ENCODE measurements at places on chromosomes 11 and 22.
A peak's percentile ranks its signal among the peaks of the same experiment; 100 is the strongest.

GRCh38 chr22:19535001-19535400, 10.8 kb upstream of the CLDN5 start:
- no peak for DNase-seq

DNA sequence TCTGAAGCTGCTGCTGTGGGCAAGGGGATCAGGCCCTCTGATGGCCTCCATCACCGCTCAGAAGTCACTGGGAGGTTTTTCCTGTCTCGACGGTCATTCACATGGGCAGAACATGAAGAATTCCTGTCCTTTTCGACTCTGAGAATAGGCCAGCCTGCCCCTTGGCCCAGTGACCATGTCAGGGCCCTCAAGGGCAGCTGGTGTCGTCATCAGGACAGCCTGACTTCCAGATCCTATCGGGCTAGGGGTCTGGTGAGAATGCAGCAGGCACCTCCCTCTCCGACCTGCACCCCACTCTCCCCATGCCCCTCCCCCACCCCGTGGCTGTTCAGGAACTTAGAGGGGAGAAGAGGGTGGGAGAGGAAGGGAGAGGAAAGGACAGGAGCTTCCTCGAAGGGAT, 3.6 kb downstream of the TP53I11 start:
- no peak for DNase-seq

DNA sequence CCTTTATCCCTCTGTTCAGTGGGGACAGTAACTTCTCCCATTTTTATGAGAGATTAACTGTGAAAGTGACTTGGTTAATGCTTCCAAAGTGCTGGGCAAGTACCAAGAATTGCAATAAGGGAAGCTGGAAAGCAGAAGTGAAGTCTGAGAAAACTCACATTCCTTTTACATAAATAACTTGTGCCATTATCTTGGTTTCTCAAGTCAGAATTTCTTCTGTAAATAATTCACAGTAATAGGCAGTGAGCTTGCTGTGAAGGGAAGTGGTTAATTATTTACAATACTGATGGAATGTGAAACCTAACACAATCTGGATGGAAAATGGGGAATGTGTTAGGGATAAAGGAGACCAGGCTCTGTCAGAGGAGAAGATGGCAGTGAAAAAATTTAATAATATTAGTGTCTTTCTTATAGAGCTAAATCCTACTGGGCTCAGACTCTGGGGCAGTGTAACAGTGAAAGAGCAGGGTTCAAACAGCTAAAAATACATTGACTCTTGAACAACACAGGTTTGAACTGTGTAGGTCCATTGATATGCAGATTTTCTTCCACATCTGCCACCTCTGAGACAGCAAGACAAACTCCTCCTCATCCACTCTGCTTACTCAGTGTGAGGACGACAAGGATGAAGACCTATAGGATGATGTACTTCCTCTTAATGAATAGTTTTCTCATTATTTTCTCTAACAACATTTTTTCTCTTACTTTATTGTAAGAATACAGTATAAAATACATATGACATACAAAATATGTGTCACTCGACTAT, 251.5 kb upstream of the ISX start:
- DNase-seq: no peak

- no peak for DNase-seq
These were observed 6.7 kb downstream of the DENND6B start for GRCh38 chr22:50320116-50320515.

GRCh38 chr22:38831166-38831945, 12.5 kb downstream of the NPTXR start:
- DNase-seq: no peak

- no peak for DNase-seq
These were observed 46.1 kb downstream of the BDNF start for GRCh38 chr11:27653990-27654758.

GRCh38 chr11:85127349-85127748, 499.8 kb downstream of the DLG2 start:
- no peak for DNase-seq

DNA sequence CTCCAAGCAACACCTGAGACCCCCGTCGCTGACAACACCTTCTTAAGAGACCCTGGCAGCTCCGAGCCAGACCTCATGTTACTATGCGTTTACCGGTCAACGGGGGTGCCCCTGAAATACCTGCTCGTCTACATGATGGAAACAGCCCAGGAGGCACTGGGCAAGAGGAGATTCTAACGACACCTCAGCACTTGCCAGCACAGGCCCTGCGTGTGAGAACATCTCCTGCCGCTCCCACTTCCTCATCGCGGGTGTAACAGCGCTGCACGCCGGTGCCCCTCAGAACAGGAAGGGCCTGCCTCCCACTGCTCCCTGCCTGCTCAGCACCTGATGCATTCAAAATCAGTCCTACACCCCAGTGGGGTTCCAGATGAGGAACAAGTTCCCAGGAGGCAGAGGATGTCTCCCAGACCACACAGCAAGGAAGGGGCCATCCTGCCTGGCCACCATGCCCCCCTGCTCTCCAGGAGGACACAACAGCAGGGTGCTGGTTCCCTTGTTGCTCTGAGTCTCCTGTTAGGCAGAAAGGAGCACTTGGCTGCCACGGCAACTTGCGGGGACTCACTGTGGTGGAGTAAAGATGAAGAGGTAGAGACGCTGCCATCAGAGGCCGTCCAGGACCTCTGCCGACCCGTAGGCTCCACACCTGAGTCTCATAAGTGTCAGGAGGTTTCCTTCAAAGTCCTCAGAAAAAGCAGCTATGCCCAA, 2.1 kb downstream of the TOLLIP start:
- no peak for DNase-seq

GRCh38 chr11:113134626-113135025, 173.4 kb downstream of the NCAM1 start:
- no peak for DNase-seq

GRCh38 chr11:124674571-124674970, 867 bp downstream of the SPA17 start:
- DNase-seq: no peak

- DNase-seq: peak; percentile 80
These were observed at the start of gene PSMA1 for GRCh38 chr11:14519917-14520746. TSS of gene PSMA1 (minus strand) at chr11:14520386. CDS start at chr11:14520299, 87 bp downstream.

GRCh38 chr11:132590986-132591385, 941.3 kb downstream of the OPCML start:
- DNase-seq: no peak

- no peak for DNase-seq
These were observed 13.5 kb downstream of the CDON start for GRCh38 chr11:126049159-126049558.

DNA sequence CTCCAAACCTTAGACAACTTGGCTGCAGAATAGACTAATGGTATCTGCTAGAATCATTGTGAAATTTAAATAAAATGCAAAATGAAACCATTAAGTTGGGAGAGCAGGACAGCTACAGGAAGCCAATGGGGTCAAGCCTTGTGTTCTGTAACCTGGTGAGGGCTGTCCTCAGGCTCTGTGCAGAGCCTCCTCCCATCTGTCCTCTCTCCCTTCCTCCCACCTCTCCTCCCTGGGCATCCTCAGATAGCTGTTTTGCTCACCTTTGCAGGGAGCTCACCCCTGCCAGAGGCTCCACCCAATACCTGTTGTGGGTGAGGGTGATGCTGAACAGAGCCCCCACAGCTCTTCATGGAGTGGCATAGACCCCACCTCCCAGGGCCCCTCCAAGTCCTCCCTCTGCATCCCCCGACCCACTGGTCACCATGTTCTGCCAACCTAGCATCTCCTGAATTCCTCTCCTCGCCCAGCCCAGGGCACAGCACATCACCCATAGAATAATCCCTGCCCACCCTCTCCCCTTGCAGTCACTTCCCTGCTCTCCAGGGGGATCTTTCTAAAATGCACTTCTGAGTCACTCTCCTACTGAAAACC, 100.3 kb downstream of the PDE2A start:
- no peak for DNase-seq

DNA sequence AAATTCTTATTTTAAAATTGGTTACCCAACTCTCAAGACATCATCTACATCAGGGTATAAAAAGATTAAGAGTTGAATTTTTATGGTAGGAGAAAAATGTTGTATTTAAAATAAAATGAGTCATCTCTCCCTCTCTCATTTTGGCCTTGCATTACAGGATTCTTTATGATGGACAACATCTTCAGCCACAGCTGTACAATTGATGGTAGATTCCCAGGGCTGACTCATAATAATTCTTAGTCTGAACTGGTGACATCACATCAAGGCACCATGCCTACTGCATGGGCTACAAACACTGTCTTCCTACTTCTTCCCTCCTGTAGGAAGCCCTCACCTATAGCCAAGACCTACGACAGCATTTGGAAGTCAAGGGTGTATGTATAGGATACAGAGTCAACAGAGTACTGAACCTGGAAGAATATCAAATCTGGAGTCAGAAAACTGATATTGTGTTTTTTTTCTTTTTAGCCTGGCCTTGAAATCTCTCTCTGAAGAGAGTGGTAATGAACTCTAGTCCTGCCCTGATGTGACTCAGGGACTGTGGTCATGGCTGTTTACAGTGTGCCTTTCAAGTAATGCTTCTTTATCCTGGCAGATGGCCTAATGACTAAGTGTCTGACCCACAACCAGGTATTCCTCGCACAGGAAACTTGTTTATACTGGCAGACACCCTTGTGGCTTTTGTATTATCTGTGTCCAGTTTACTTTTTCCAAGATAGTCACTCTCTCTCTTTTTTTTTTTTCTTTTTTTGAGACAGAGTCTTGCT, 32.5 kb downstream of the MRGPRX2 start:
- DNase-seq: peak; percentile 1

- DNase-seq: no peak
These were observed 1.9 kb downstream of the DRAP1 start for GRCh38 chr11:65921033-65921555.

GRCh38 chr11:69683764-69684333, 8.7 kb upstream of the LTO1 start:
- no peak for DNase-seq

GRCh38 chr11:819129-819931, 616 bp downstream of the PNPLA2 start:
- DNase-seq: no peak

- DNase-seq: no peak
These were observed 1941.0 kb upstream of the RAG2 start for GRCh38 chr11:38538866-38539680.

- no peak for DNase-seq
These were observed 6.3 kb upstream of the PIWIL4 start for GRCh38 chr11:94560834-94561233.

DNA sequence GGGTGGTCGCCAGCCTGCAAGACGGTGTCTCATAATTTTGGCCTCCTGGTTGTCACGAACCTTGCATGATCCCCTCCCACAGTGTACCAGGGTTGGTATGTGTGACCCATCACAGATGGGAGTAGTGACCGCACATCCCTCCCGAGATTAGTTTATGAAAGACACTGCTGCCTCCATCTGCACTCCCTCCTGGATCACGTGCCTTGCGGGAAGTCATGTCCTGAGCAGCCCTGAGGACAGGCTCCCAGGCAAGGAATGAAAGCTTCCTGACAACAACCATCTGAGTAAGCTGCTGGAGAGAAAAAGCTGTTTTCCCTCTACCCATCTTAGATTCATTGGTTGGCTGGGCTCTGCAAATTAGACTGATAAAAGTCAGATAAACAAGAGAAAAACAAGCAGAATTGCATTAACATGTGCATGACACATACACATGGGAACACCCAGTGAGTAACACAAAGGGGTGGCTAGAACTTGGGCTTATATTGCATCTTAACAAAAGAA, 14.4 kb upstream of the PAMR1 start:
- DNase-seq: peak; percentile 87

GRCh38 chr11:78514922-78515502, 59.7 kb downstream of the NARS2 start:
- DNase-seq: no peak

DNA sequence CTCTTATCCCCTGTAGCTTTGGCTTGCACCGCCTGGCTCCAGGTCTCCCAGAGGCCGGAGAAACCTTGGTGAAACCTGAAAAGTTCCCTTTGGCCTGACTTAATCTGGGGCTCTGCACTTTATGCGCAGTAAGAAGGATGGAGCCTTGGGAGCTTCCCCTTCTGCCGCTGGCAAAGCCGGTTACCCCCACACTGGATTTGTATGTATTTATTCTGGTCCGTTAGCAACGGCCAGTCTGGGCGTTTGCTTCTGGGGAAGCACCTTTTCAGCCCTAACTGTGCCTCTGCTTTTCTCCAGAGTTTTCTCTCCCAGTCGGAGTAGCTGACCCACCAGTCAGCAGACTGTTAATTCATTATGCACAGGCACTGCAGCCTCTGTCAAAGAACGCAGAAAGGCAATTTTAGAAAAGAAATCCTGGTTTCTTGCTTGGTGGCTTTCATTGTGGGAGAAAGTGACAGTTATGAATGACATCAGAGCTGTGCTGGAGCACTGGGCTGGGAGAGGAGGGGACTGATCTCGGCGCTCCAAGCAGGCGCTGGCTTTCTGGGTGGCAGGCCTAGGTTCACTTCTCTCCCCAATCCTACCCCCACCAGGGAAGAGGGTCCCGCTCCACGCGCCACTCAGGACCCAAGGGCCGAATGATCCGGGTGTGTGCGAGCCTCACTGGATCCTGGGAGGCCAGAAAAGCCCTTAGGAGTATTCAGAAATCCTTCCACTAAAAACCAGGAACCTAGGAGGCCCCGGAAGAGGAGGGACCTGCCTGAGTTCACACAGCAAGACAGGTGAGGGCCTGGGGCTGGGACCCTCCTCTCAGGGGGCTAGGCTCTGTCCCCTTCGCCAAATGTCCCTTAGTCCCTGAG, 70.2 kb downstream of the RTL6 start:
- no peak for DNase-seq

GRCh38 chr11:64165481-64165841, 452 bp downstream of the MACROD1 start:
- no peak for DNase-seq

DNA sequence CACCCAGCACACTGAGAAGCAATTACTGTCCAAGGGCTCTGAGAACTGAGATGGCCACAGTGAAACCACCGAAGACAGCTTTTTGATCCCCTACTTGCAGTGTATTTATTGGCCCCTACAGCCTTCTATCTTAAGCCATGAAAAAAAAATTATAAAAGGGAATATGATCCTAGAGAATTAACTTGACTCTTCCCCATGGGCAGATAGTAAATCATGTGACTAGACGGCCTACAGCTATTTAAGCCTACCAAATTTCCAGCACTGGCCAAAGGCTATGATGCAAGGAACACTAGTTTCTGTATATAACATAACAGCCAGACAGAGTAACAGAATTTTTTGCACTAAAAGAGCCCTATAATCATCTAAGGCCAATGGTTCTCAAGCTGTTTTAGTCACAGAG, 53.8 kb downstream of the KCNA4 start:
- DNase-seq: no peak

DNA sequence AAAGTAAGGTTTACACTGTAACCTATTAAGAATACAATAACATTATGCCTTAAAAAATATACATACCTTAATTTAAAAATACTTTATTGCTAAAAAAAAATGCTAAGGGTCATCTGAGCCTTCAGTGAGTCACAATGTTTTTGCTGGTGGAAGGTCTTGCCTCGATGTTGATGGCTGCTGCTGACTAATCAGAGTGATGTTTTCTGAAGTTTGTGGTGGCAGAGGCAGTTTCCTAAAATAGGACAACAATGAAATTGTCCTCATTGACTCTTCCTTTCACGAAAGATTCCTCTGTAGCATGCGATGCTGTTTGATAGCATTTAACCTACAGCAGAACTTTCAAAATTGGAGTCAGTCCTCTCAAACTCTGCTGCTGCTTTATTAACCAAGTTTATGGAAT, 97.6 kb downstream of the FAT3 start:
- DNase-seq: no peak

GRCh38 chr11:117428856-117429229, 101.2 kb downstream of the CEP164 start:
- no peak for DNase-seq

GRCh38 chr11:130308886-130309285, 5.8 kb downstream of the ZBTB44 start:
- no peak for DNase-seq

- DNase-seq: no peak
These were observed 10.7 kb downstream of the DSCAML1 start for GRCh38 chr11:117786135-117786870.

GRCh38 chr11:45158210-45158731, 11.8 kb downstream of the PRDM11 start:
- no peak for DNase-seq

All from AG09309 (cell line).